ENCODE measurements at places on chromosomes 6 and 20. TPM values are rescaled to one million over a fixed set of nuclear protein-coding genes. Genes with fewer than 3 reads are reported as not detected.

The SLC25A27 gene
- total RNA-seq: 49.0 TPM

The HLA-DQB2 gene
- 13.6 TPM for total RNA-seq

The PGC gene
- total RNA-seq: 0.27 TPM

The CRYBG1 gene
- total RNA-seq: 10.7 TPM

The CYP21A2 gene
- 6.1 TPM for total RNA-seq

The MGME1 gene
- total RNA-seq: 8.7 TPM

The GPR6 gene
- not detected for total RNA-seq

- no peak for DNase-seq
Observed at GRCh38 chr6:47478233-47479139, 897 bp downstream of the CD2AP start.

- no peak for DNase-seq
Observed at GRCh38 chr6:146017672-146018071, 11.2 kb upstream of the GRM1 start.

DNA sequence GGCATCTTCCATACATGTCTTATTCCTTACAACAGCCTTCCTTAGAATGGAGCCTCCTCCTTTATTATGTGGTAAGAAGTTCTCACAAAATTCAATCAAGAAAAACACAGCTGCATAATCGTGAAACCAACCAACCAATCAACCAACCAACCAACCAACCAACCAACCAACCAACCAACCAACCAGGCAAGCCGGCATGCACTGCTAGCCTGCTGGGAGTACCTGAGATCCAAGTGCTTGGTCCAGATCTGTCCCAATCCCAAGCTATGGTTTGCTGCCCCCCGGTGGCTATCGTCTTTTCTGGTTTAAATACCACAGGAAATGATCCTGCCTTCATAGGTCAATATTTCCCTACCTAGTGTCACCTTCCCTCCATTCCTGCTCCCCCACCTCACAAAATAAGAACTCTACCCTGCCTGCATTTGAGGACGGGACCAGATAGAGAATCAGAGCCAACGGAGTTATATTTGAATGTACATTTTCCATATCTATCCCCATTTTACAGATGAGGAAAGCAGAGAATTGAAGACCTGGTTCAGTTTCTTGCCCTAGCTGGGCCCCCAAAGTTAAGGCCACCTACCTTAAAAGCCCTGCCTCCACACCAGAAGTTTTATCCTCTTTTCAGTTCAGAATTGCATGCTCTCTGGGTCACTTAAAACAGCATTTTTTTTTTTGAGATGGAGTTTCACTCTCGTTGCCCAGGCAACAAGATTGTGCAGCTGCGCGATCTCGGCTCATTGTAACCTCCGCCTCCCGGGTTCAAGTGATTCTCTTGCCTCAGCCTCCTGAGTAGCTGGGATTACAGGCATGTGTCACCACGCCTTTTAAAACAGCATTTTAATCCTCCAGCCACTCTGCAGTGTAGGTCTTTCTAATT lies 27.1 kb downstream of the RAB44 start:
- peak; percentile 81 for DNase-seq

DNA sequence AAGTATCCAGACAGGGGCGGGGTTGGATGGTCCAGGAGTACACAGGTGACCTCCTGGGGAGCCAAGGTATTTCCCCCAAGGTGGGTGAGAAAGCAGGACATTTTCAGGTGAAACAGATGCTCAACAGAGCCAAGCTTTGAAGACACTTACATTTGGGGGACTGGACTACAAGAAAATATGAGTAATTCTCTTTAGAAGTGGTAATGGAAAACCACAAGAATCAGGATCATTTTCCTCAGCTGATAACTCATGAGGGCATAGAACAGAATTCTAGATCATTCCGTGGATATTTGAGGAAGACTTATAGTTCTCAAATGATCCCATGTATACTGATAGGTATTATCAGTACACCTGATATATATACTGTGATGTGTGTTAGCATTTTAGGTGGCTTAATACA lies 89.9 kb downstream of the UST start:
- no peak for DNase-seq

DNA sequence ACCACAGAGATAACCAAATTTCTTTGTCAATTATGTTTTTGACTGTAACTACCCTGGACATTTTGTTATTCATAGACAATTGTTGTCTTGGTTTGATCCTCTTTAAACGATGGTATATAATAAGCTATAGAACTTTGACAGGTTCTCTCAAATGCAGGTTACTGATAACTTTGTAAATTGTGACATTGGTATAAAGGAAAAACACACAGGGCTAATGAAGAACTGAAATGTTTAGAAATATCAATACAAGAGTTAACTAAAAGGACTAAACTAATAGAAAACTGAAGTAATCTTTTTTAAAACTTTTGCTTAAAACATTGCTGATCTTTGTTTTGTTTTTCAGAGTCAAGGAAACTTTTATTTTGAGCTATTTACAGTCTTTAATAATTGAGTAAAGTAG lies 124.8 kb downstream of the TPBG start:
- no peak for DNase-seq

DNA sequence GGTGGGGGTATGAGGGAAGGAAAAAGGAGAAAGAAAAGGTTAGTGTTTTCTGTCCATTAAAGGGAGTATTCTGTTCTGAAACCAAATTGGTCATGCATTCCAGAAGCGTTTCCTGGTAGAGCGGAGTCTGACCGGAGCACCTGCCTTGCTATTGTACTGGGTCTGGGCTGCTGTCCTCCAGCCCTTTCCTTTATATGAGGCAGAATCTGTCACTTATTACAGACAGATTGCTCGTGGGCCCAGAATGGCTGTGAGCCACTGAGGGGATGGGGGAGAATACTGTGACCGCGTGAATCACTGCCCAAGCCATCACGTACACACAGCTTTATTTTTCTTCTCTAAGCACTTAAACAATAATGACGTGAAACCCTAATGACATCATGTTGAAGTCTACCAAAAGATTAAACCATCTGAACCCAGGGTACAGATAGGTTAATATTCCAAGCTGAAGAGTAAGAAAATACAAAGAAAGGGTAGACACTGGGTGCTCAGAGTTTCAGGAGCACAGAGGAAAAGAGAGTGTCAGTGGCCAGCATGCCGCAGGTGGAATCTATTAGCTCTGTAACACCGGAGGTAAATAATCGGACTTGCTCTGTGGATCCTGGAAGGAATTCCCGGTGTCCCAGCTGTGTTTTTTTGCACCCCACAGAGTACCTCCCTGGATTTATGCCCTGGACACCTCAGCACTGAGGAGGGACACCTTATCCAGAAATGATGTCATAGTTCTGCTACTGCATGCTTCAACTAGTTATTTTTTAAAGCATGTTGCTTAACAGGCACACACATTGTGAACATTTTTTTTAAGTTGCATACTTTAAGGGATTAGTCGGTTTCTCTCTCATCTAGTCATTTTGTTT lies 573.3 kb downstream of the PKHD1 start:
- no peak for DNase-seq

DNA sequence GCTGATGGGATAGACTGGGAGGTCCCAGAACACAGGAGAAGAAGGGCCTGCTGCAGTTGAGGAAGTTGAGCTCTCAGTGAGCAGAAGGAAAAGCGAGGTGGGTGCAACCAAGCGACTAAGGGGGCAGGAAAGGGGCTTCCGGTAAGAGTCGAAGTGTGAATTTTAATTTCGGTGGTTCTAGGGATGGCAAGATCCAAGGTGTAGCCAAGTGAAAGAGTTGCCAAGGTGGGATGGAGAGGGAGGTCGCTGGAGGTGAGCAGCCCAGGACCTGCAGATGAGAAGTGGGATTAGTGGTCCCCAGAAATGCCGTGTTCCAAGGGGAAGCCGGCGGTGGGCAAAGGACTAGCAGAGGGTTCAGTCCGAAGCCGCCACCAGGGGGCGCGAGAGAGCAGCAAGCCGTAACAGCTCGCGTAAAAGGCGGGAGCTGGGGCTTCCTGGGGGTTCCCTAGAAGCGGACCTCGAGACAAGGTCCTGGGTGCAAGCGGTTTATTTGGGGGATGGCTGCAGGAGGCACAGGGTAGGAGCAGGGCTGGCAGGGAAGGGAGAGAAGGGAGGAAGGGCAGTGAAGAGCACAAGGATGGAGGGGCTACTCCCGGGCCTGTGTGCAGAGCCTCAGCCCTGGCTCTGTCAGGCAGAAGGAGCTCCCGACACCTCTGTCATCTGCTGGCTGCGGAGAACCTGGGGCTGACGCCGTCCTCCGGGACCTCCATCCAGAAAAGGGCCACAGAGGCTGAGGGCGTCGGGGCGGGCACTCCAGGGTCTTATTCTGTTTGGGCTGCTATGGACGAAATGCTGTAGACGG lies 103.6 kb downstream of the PAX1 start:
- DNase-seq: peak; percentile 73
